Suppressor macrophage treated with lipopolysaccharide for 1 hour (primary cell): ENCODE measurements at places on chromosomes 2 and 18.

- no peak for DNase-seq
These were observed 255.9 kb upstream of the SPRED2 start for GRCh38 chr2:65688141-65688886.

- no peak for DNase-seq
These were observed 64.9 kb upstream of the CAPN13 start for GRCh38 chr2:30871980-30872789.

DNA sequence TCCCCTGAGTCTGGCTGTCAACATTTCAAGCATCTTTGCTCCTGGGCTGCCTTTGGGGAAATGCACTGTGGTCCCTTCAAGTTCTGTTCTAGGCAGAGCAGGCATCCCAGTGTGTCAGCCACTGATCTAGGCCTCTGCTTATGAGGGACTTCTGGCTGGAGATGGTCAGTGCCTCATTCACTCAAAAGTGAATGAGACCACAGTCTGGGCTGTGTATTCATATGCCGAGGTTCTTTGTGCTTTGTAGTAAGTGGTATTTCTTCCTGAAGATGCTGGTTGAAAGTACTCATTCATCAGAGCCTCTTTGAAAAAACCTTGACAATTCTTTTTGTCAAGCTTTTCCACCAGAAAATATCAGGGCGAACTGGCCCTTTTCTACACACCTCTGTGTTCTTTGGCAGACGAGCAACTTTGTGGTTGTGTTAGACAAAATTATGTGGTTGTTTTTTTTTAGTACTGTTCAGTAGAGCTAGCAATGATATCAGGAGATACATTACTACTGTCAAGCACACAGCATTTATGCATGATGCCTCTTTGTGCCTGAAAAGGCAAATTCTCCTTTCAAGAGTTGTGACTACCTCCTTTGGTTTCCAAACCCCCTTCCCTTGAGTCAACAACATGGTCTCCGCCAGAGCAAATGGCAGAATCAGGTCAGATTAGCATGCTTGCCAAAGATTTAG is 510.9 kb upstream of the NRP2 start:
- no peak for DNase-seq

DNA sequence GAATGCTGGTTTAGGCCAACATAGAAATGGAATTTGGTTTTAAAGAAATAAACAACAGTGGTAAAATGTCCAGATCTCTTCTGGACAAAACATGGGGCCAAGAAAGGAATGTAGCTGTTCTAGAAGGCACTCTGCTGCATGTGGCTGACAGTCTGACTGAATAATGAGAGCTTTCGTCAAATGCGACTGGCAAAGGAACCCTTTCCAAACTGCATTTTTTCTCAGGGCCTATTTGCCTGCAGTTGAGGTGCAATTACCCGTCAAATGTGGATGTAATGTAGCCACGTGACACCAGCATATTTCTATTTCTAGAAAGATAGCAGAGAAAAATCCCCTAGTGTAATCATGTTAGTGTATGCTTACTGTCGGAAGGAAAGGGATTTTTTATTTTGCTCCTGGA is 741.2 kb downstream of the NRXN1 start:
- no peak for DNase-seq

- peak; percentile 96 for DNase-seq
These were observed 39.5 kb downstream of the SDC1 start for GRCh38 chr2:20185176-20186022.
